ENCODE measurements at places on chromosomes 5 and 9.

DNA sequence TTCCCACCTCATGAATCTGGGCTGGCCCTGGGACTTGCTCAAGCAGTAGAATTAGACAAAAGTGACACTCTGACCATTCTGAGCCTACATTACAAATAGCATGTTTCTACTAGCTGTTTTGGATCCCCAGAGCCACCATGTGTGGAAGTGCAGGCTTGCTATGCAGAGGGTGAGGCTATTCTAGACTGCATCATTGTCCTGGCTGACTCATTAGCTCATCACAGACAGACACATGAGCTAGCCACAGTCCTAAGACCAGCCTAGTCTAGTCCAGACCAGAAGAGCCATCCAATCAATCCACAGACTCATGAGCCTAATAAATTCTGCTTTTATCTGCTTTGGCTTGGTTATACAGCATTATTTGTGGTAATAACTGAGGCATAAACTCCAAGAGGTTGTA is 351.9 kb downstream of the PRELID2 start:
- no peak for ATAC-seq

DNA sequence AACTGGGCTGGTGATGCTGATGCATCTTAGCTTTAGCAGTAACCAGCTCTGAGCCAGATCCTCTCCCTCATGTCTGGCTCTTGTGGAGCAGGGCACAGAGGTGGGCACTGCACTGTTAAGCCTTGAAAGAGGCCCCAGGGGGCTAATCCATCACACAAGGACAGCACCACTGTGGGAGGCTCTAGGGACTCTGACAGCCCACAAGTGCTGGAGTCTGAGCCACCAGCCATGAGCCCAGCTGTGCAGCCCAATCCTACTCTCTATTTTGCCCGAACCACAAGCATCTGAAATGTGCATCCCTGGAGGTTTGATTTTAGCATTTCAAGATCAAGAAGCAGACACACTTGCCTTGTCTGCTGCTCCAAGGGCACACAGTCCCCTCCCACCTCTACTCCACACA is 407.1 kb upstream of the TRPC7 start:
- no peak for ATAC-seq

DNA sequence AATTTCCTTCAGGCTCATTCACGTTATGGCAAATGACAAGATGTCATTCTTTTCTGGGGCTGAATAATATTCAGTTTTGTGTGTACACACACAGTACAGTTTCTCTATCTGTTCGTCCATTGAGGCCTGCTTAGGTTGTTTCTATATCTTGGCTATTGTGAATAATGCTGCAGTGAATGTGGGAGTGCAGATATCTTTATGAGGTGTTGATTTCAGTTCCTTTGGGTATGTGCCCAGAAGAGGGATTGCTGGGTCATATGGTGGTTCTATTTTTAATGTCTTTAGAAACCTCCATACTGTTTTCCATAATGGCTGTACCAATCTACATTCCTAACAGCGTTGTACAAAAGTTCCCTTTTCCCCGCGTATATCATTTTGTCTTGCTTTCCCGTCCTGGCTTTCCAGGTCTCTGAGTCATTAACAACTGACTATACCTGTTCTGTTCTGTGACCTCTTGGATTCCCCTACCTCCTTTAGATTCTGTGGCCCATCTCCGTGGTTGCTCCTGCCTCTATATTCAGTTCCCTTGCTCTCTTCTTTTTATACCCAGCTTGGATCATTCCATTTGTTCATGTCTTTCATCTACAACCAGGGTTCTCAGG is 6.8 kb downstream of the SNX30 start:
- ATAC-seq: no peak

DNA sequence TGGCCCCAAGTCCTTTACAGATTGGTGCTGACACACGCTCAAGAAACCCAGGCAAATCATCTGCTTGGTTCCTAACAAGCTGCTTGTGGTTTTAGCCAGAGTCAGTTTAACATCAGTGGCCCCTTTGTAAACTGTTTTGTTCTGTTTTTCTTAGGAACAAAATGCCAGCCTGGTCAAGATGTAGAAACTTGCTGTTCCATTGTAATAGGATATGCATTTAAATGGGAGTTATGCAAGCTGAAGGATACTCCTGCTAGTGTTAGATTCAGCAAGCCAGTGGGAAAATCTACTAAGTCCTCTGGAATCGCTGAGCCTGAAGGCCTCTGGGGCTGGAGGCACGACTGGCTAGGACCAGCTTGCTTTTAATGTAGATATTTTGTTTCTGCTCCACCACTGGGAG is 391.1 kb downstream of the TLE4 start:
- no peak for ATAC-seq

GRCh38 chr5:132773114-132773513 is 3.9 kb downstream of the SEPTIN8 start:
- no peak for ATAC-seq

- ATAC-seq: peak; percentile 68
Observed at GRCh38 chr5:143606043-143606752, 202.7 kb upstream of the NR3C1 start.

DNA sequence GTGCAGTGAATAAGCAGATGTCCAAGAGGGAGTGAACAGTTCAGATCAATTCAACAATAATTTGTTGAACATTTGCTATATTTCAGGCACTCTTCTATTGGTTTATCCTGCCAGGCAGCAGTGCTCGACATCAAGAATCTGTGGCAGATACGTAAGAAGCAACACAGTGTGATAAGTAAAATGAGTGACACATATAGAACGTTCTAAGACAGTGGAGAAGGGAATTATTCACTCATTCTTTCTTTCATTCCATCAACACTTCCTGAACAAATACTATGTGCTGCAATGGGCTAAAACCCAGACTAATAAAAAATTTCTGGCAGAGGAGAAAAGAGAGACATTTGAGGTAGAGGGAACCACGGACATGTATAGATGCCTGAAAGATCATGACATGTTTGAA is 89.9 kb upstream of the GLIS3 start:
- no peak for ATAC-seq

DNA sequence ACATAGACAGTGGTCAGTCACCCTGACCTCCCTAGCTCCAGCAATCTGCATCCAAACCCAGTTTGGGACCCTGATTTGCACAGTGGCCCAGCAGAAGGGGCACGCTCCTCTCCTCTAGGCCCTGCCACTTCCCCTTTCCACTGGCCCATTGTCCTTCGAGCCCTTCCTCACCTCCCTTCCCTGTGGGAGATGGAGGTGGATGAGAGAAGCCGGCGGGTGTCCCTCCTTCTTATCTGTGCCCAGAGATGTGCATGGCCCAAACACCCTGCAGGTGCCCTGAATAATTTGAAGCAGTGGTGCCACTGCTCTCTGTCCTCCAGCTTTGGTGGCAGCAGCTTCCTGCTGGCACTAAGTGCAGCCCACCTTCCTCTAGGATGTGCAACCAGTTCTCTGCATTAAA is 140.0 kb downstream of the BARX1 start:
- no peak for ATAC-seq

DNA sequence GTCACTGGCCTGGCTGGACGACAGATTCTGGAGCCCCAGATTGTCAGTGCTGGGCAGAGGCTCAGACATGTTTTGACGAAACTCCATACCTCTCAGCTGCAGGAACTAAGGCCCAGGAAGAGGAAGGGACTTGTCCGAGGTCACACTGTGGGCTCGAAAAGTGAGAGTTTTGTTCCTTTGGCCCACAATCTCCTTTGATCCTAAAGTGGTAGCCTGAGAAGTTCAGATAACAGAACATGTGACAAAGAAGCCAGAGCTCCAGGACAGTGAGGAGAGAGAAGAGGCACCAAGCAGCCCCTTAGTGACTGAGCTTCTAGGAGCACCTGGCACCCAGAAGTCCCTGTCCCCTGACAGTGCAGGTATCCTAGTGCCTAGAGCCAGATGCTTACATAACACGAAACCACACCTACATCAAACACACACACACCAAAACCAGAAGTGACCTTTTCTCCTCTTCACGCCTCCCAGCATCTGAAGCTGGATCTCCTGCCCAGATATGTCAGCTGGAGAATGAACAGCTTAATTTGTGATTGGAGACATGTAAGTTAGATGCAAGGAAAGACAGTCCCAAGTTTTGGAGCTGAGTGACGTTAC is 88.9 kb downstream of the ADRB2 start:
- ATAC-seq: peak; percentile 16

GRCh38 chr9:127449332-127449966 is 1.8 kb downstream of the RPL12 start:
- no peak for ATAC-seq

- ATAC-seq: peak; percentile 62
Observed at GRCh38 chr5:132411304-132412013, 41.9 kb downstream of the SLC22A5 start.

DNA sequence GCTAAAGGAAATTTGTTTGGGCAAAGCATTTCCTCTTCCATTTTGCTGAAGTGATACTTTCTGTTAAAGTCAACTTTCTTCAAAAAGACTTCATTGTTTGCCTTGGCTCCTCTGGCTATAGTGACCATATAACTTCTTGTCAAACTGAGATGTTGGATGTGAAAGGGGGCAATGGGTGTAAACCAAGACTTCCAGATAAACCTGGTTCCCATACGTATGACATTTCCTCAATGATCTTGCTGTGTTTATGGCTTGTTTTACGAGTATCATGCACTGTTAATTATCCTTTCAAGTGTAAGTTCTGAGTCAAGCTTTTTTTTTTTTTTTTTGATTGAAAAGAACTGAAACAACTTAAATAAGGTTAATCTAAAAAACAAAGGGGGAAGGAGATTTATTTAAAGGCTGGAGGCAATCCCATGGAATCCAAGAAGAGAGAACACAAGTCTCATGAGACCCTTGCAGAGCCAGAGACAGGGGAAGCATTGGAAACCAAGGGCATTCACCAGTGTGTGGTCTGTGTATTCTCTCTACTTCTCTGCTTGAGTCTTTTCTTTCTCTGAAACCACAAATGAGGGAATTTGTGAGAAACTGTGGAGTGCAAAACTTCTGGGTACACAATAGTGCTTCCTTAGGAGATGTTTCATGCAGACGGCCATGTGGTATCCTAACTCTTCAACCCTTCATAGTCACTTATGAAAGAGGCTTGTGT is 335.3 kb downstream of the RAB3C start:
- ATAC-seq: no peak

DNA sequence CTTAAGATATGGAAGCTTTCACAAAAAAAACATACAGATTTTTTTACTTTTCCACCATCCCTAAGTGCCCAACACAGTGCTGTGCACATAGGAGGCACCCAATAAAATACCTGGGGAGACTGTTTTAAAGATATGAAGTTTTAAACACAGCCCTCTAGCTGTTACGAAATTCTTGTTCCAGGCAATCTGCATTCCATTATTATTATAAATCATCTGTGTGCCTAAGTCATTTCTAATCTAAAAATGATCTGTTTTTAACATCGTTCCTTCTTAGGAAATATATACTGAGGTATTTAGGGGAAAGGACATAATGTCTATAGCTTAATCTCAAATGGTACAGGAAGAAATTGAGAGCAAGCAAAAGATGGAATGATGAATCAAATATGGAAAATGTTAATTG is 32.7 kb upstream of the ISCA1 start:
- no peak for ATAC-seq

GRCh38 chr5:158170534-158170933 is 311.6 kb upstream of the CLINT1 start:
- no peak for ATAC-seq

DNA sequence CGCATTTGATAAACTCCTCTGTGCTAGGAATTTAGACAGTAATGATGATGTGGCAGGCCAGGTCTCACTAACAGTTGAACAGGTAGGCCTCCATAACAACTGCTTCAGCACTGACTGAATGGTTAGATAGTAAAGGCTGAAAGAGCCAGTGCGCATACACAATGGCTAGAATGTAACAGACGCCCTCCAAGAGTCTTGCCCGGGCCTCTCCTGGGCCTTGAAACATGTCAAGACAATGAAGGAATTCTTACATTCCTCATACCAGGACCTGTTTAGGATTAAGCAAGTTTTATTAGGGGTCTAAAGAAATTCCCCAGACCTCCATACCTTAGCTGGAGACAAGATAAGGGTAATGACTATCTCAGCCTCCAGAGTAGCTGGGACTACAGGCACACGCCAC is 6.7 kb upstream of the BICD2 start:
- no peak for ATAC-seq

GRCh38 chr5:101995585-101995984 is 300.5 kb downstream of the SLCO4C1 start:
- ATAC-seq: no peak

- ATAC-seq: no peak
Observed at GRCh38 chr9:7186175-7186574, 428.4 kb downstream of the KDM4C start.

- ATAC-seq: no peak
Observed at GRCh38 chr9:1962122-1962521, 53.0 kb upstream of the SMARCA2 start.

- no peak for ATAC-seq
Observed at GRCh38 chr5:166251786-166252185, 2039.7 kb upstream of the WWC1 start.

DNA sequence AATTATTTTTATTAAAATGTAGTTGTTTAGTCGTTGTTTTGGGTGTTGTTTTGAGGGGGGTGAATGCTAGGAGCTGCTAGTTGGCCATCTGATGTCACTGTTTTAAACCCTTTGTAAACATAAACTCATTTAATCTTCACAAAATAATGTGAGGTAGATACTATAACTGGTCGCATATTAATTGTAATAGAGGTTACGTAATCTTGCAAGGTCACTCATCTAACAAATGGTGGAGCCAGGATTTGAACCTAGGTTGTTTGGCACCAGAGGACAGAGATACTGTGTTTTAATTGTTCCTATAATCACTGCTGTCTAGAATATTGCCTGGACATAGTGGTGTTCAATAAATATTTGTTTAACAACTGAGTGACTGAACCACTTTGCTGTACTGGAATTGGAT is 54.4 kb downstream of the LRRTM2 start:
- ATAC-seq: no peak

DNA sequence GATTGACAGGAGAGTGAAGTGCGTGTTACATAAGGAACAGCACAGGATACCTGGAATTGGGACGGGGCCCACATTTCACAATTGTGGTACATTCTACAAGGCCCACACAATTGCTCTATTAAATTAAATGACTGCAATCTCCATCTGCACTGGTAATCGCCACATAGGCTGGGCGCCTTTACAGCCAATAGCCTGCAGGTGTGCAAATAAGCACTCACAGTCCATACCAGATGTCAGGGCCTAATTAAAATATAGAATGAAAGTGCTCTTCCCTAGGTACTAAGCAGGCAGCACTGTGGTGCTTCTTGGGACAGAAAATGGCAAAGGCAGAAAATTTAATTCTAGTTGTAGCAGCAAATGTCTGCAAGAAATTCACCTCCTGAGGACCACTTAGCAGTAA is 82.7 kb downstream of the ATP10B start:
- no peak for ATAC-seq

Data from stimulated activated memory B cell treated with anti-CD40 and anti-IgM and Interleukin-4, amounts not matched to agents 10 μg/mL and 1 μg/mL and 100 μg/mL, for 72 hours (primary cell).